Fibroblast of upper back skin (primary cell): ENCODE measurements at places on chromosomes 6 and 20.

- no peak for DNase-seq
Observed at GRCh38 chr20:49591217-49591865, 23.4 kb upstream of the PTGIS start.

DNA sequence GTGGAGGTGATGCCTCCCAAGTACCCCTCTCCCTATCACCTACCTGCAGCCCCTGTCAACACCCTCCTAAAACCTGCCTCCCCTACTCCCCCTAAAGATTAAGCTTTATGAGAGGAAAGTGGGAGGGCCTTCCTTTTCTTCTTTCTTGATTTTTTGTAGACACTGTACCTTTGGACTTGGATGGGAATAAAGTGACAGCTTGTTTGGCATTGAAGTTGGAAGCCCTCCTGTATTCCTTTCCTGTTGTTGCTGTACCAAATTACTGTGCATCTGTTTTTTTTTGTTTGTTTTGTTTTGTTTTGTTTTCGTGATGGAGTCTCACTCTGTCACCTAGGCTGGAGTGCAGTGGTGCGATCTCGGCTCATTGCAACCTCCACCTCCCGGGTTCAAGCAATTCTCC is 99.3 kb upstream of the NFATC2 start:
- DNase-seq: no peak

DNA sequence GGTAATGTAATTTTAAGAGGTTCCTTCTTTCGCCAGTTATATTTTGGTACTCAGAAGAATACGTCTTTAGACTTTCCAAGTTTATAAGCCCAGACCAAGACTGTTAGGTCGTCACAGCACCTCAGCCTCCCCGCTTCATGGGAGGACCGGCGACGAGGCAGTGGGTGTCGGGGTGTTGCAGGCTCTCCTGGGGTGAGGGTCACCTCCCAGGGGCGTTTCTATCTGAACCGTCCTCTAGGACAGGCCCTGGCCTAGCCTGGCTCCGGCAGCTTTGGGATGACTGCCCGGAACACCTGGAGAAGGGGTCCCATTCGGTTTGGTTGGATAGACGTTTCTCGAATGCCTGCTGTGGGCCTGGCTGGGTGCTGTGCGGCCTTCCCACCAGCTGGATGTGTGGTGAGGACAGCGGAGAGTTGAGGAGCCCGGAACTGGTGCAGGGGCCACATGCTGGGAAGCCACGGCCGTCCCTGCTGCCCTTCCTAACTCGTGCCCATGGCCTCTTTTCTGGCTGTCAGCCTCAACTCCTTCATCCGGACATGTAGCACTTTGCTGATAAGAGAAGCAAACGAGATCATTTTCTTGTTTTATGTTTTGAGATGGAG is 1.1 kb downstream of the OSBPL2 start:
- no peak for DNase-seq

GRCh38 chr6:132830334-132830751 is 16.0 kb downstream of the RPS12 start:
- DNase-seq: peak; percentile 55

GRCh38 chr20:33251496-33251895 is 15.7 kb downstream of the BPIFA1 start:
- no peak for DNase-seq

- DNase-seq: no peak
Observed at GRCh38 chr20:1700990-1701389, 43.4 kb upstream of the SIRPG start.

- DNase-seq: no peak
Observed at GRCh38 chr6:39642270-39642669, 82.9 kb downstream of the KIF6 start.

DNA sequence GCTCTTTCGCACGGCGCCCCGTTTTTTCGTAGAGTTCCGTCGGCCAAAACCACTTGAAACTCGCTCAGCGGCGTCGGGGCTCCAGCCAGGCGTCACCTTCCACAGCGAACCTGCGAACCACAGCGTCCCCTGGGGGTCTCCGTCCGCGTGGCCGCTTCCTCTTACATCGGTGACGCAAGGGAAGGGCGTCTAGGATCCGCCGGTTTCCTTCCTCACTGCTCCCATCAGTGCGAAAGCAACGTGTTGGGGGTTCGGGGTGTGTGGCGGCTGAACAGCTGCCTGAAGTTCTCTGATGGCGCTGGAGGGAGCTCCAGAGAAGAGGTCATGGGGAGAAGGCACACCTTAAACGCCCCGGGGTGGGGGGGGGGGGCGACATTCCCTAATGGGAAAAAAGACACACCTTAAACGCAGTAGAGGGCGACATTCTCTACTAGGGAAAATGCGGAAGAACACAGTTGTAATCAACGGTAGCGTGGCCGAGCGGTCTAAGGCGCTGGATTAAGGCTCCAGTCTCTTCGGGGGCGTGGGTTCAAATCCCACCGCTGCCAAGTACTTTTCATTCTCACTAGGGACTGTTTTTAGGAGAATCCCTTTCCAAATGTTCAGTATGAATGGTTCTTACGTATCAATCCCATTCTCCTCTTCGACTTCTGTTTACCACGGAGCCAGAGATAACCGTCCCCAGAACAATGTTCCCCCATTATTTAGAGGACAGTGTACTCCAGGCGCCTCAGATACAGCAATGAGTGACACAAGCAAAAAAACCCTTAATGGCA is 16.4 kb downstream of the ZNF311 start:
- DNase-seq: peak; percentile 75

GRCh38 chr6:16562498-16562897 is 198.8 kb downstream of the ATXN1 start:
- DNase-seq: peak; percentile 21

- peak; percentile 24 for DNase-seq
Observed at GRCh38 chr6:41940759-41941279, 789 bp downstream of the CCND3 start.

- no peak for DNase-seq
Observed at GRCh38 chr6:7406743-7407142, 17.1 kb downstream of the RIOK1 start.

GRCh38 chr6:81842254-81842653 is 89.8 kb upstream of the TENT5A start:
- no peak for DNase-seq

DNA sequence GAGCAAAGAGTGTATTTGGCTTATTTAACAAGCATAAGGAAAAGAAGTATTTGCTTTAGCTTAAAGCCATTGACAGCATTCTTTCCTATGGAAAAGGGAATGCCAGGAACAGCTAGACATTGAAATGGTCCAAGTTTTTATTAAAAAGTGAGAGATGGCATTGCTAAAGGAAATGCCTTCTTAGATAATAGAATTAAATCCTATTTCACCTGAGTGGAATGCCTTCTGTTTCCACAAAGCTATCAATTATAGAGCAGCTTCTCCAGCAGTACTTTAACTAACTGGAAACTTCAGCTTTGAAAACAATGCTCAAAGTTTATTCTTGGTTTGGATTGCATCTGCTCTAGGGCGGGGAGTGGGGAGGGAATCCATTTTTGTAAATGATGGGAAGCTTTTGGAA is 85.1 kb upstream of the CNKSR3 start:
- no peak for DNase-seq

GRCh38 chr6:18024876-18025275 is 37.4 kb upstream of the KIF13A start:
- DNase-seq: no peak

DNA sequence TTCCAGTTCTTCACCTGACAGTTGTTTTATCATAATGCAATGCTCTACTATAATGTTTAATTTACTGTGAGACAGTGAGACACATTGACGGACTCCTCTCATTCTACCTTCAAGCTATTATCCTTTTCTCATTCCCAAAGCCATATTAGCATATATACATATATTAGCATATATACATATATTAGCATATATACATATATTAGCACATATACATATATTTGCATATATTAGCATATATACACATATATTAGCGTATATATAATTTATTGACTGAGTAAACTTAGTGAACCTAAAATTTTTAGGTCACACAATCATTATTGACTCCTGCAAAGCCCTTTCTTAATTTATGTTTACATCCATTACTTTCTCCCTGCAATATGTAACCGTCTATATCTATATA is 555.0 kb upstream of the ADGRB3 start:
- no peak for DNase-seq

DNA sequence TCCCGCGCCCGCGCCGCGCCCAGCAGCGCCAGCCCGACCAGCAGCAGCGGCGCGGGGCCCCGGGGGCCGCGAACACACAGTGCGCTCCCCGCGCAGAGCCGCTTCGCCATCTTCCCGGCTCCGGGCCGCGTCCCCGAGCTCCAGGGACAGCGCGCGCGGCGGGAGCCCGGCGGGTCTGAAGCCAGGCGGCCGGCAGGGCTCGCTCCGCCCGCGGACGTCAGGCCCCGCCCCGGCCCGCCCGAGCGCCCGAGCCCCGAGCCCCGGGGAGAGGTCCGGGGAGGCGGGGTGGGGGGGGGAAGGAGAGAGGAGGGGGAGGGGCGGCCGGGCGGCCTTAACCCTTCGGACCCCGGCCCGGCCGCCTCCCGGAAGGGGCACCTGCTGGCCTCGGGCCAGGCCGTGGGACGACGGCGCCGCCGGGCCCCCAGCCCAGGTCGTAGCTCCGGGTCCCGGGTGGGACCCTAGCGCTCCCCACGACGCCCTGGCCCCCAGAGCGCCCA is at the start of gene LAMA5:
Gene LAMA5, minus strand, starts transcription at position 177 of the 497 bp plus-strand sequence. Its CDS starts 67 bp downstream, at position 110.
- DNase-seq: no peak

GRCh38 chr6:78025502-78025901 is 372.7 kb downstream of the MEI4 start:
- no peak for DNase-seq

DNA sequence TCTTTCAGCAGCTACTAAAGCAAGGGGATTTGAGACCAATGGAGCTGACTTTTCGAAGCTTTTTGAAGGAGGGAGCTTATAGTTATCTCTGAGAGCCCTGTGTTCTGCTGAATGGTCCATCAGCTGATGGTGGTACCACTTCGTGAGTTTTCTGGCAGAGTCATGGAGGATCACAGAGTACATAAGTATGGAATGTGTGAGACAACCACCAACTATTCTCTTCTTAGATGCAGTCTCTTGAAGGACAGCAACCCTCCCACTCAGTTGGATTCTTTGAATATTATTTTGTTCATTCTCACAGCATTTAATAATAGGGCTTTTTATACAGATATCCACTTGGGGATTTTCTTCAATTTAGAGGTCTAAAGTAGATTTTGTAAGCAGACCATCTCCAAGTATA is 75.3 kb downstream of the ELOVL2 start:
- peak; percentile 61 for DNase-seq

GRCh38 chr6:70996106-70996505 is 39.2 kb upstream of the B3GAT2 start:
- no peak for DNase-seq

GRCh38 chr20:46701986-46702385 is 7.5 kb upstream of the SLC2A10 start:
- DNase-seq: no peak

DNA sequence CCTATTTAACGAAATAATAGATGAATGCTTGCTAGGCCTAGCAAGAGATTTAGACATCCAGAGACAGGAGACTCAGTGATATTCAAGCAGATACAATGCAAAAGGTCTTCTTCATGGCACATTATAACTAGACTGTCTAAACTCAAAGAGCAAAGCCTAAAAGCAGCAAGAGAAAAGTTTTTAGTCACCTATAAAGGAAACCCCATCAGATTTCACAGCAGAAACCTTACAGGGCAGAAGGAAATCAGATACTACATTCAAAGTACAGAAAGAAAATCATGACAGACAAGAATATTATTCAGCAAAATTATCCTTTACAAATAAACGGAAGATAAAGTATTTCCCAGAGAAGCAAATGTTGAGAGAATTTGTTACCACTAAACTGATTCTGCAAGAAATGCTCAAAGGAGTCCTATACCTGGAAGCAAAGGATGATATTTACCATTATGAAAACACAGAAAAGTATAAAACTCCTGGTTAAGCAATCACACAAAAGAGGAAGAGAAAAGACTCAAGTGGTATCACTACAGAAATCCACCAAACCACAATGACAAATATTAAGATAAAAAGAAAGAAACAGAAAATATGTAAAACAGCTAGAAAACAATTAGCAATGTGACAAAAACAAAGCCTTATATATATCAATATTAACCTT is 333.7 kb downstream of the MEI4 start:
- no peak for DNase-seq

- DNase-seq: peak; percentile 13
Observed at GRCh38 chr6:34025112-34025807, 120.6 kb downstream of the GRM4 start.

- DNase-seq: no peak
Observed at GRCh38 chr6:157574851-157575424, 193.9 kb downstream of the ZDHHC14 start.

- DNase-seq: no peak
Observed at GRCh38 chr6:147579667-147580066, 71.2 kb downstream of the SAMD5 start.
